Mucosa of descending colon (tissue), 3 donors: ENCODE measurements at places on chromosomes 2 and 18. TPM values are rescaled to one million over a fixed set of nuclear protein-coding genes. Genes with fewer than 3 reads are reported as not detected.

GRCh38 chr2:46674488-46674887, 195.1 kb downstream of the TMEM247 start:
- DNase-seq, result no peak

DNA sequence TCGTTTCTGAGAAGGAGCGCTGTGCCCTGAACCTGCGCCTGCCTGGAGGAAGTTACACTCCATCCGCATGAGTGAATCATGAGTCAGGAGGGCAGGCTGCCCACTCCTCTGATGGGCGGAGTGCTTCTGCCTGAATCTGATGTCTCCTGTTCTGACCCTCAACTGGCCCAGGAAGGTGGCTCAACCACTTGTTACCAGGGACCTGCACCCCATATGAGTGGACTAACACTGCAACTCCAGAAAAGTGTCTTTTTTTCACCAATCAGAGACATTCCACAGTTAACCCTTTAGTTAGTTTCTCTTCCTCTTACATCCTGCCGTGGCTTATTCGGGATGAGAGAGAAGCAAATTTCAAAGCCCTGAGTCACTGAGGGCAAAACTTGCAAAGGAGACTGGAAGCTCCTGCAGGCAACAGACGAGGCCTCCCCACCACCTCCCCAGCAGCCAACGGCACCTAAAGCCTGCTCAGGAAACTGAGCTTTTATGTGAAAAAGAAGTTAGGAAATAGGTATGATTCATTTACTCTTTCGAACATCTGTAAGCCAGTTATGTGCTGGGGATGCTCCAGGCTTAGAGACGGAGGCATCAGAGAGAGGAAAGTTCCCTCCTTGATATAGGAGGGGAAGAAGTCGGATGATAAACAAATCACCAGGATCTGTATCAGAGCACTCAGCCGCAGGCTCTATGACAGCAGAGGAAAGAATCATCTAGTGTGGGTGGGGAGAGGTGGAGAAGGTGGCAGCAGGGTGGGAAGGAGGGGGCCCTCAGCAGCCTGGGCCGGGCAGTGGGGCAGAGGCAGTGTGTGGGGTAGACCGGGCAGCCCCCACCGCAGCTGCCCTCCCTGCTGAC, 30.9 kb downstream of the MBP start:
- peak; percentile 63 for DNase-seq

DNA sequence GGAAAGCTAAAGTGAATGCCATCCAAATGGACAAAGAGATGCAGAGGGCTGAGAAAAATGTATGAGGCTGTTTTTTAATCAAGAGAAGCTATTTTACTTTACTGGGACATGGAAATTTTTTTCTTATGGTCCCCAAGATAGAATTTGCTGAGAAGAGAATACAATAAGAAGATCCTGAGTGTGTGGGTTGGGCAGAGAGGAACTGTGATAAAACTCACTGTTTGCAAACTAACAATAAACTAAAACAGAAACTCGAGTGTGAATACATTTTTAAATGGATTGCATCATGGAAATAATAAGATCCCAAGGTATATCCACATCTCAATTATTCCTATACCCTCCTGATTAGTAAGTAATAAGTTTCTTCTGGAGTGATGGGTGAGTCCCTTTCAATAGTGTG, 4.4 kb downstream of the NEB start:
- DNase-seq, result no peak

DNA sequence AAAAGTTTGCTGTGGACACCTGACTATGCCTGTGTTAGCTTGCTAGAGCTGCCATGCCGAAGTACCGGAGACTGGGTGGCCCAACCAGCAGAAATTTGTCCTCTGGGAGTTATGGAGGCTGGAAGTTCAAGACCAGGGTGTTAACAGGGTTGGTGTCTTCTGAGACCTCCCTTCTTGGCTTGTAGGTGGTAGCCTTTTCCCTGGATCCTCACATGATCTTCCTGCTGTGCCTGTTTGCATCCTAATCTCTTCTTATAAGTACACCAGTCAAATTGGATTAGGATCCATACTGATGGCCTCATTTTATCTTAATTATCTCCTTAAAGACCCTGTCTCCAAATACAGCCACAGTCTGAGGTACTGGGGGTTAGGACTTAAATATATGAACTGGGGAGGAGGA, 845 bp downstream of the TMEM177 start:
- no peak for DNase-seq

DNA sequence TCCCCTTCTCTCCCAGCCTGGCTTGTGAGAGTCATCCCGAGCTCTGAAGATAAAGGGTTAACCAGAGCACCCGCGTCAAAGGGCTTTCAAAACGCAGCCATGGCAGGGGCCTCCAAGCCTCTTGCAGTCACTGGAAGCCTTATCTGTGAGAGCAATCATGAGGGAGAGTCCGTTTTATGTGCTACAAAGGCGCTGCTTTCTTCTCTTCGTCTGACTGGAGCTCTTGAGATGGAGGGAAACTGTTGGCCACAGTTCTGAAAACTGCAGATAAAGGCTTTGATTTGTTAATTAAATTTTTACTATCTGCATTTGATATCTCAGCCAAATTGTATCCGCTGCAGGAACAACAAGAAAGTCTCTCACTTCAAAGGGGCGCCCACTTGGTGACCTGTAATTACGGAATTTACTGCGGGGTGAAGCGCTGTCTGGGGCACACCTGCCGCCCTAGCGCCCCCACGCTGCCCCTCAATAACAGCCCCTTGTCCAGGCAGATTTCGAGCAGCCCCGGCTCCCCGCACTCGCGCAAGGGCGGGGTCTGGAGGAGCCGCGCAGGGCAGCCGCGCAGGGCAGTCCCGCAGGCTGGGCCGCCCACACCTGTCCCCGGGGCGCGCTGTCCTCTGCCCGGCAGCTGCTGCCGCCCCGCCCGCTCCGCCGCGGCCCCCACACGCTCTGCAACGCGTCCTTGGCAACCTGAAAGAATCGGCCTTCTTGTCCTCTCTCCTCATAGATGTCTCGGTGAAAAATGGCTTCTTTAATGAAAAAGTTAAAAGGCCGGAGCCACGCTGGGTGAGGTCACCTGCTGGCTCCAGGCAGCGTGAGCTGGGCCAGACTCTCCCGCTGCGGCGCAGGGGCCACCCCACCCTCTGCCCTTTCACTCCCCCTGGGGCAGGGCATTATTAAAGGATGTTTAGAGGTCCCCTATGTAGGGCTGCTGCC, 217.9 kb downstream of the VAPA start:
- DNase-seq, result peak; percentile 39

SEC11C gene
- 68.9 TPM for total RNA-seq

DNA sequence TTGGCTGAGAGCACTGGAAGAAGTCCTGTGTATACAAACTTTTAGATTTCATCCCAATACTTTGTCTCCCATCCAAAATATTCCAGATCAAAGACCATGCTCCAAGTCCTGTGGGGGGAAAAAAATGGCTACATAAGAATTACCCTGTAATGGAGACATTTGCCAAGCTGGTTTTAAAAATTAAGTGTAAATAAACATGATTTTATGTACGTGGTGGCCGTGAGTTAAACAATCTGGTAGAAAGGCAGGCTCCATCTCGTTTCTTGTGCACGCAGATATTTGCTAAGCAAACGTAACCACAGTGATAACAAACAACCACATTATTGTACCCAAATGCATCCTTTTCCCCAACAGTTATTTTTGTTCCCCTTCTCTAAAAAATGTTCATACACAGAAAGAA, 176.4 kb downstream of the ZNF516 start:
- no peak for DNase-seq

ZSWIM2 gene
- not detected for total RNA-seq

ZBTB7C gene
- total RNA-seq, result 38.2 TPM

GRCh38 chr2:70442301-70443077, 111.1 kb downstream of the TGFA start:
- no peak for DNase-seq
